ENCODE measurements at places on chromosomes 6 and 20. TPM values are rescaled to one million over a fixed set of nuclear protein-coding genes. Genes with fewer than 3 reads are reported as not detected.

DNA sequence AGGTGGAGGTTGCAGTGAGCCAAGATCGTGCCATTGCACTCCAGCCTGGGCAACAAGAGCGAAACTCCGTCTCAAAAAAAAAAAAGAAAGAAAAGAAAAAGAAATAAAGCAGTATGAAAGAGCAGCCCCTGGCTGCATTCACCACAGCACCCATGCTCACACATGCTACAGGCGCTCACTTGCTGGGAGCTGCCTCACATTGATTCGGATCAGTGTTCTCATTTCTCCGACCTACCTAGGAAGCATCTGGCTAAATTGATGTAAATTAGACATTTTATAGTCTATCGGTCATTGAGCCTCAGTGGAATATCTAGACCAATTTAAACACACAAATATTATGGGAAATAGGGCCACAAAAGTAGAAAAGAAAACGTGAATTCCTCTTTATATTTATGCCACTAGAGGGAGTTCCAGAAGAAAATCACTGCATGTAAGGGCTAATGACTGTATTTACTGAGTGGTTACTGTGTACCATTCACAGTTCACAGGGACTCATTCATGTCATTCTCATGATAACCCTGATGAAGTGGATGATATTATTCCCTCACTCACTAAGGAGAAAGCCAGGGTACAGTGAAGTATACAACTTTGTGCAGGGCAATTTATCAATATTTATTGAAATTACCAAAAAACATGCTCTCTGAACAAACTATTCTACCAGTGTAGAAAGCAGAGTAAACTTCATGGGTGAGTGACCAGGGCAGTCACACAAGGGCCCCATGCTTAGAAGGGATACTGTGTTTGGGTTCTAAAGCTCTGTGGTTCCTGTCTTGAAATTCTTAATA lies 5.3 kb upstream of the MOG start:
- DNase-seq, result no peak

DNA sequence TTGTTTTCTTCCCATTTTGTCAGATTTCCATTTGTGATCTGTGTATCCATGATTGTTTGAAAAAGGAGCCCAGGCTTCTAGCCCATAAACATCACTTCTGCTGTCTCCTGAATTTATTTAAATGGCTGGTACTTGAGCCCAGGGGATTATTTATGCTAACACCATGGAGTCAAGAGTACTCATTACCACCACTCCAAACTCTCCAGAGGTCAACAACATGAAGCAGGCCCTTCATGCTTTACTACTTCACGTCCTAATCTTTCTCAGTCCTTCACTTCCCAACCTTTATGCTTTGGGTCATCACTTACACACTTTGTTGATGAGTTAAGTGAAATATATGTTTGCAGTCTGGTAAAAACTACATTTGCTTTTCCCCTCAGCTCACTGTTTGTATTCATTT lies 247.8 kb downstream of the BMP2 start:
- DNase-seq, result no peak

- peak; percentile 33 for DNase-seq
Observed at GRCh38 chr6:56724455-56724854, 81.8 kb upstream of the DST start.

- no peak for DNase-seq
Observed at GRCh38 chr20:23925789-23926525, 46.4 kb upstream of the CST5 start.

- peak; percentile 55 for DNase-seq
Observed at GRCh38 chr6:50030777-50031562, 9.2 kb upstream of the DEFB110 start.

DNA sequence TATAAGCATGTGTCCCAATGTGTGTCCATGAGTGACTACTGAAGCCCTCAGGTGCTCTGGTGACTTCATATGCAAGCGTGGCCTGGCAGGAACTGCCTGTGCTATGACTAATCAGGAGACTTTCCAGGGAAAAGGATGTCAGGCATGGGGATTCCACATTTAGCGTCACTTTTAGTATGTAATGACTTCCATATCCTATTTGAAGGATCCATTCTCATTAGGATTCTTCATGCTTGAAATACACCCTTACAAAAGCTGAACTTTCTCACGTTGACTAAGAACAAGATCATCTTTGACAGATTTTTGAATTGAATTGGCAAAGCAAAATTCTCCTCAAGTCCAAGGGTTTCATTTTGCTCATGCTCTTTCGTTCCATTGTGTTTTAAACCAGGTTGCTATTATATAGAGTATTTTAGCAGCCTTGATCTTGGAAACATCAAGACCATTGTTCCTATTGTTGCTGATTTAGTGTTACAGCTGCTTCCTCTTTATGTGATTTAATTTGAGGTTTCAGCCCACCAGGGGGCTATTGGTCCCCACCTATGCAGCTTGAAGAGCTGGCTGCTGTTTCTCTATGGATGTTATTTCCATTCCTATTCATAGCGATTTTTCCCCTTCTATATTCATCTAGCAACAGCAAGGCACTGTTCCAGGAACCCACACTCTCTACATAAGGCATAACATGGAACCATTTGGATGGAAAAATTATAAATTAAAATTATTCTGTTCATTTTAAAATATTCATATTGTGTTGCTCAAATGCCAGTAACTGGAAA lies 418.6 kb downstream of the CDKAL1 start:
- peak; percentile 81 for DNase-seq

DNA sequence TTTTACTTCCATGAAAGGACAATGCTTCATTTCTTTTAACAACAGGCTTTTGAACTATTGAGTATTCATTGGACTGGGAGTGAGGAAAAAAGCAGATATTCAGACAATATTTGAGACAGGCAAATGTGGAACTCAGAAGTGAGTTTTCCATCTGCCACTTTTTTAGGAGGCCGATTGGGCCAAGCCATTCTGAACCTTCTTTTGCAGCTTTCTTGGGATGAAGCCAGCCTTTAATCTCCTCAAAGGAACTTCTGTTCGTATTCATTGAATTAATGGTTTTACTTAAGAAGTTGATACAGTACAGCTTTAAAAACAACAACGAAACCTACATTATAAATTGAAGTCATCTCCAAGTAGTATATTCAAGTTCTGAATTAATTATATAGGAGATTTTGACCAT lies 187.1 kb upstream of the RNF217 start:
- no peak for DNase-seq

DNA sequence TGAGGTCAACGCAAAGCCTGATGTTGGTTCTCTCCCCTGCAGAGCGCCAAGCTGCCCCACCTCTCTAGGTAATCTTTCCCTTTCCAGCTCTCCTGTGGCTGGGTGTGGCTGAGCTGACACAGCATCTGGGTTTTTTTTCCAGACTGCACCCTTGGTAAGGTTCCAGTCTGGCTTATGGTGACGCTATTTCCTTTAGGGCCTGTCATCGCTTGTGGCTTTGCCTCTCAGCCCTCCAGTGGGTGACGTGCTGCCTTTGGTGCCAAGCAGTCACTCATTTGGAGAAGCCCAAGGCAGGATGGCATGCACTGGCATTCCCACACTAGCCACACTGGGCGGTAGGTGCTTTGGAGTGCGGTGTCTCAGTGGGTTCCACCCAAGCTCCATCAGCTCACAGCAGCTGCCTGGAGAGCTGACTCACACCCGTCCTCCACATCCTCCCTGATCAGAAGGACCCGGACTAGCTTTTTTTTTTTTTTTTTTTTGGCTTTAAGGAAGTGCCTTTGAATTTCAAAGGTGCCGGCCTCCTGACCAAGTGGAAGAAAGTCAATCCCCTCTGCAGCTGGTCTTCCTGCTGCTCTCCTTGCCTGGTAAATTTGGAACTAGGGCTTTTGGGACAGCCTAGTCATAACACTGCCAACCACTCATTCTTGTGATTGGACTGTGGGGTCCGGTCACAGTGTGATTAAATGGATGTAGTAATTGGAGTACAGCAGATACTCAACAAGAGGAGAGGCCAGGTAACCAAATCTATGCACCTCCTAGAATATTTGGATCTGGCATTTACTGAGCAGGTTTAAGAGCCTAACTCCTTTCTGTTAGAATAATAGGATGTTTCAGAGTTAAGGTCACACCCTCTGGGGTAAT lies 153.6 kb downstream of the CD83 start:
- peak; percentile 100 for DNase-seq

DNA sequence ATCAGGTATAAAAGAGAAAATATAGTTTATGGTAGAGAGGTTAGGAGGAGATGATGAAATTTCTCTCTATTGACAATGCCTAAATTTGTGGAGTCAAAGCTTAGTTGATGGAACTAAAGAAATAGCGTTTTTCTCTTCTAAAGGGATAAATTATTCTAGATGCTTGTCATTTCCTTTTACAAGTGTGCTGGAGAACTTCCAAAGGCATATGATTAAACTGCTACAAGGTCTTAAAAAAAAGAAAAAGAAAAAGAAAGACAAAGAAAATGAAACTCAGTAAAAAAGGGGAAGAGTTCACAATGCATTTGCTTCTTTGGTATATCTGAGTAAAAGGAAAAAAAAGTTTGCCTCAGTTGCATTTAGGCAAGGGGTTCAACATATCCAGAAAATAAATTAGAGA lies 499.8 kb upstream of the PTCHD4 start:
- peak; percentile 34 for DNase-seq

GRCh38 chr20:51172558-51173428 lies 149.9 kb upstream of the KCNG1 start:
- peak; percentile 15 for DNase-seq

DNA sequence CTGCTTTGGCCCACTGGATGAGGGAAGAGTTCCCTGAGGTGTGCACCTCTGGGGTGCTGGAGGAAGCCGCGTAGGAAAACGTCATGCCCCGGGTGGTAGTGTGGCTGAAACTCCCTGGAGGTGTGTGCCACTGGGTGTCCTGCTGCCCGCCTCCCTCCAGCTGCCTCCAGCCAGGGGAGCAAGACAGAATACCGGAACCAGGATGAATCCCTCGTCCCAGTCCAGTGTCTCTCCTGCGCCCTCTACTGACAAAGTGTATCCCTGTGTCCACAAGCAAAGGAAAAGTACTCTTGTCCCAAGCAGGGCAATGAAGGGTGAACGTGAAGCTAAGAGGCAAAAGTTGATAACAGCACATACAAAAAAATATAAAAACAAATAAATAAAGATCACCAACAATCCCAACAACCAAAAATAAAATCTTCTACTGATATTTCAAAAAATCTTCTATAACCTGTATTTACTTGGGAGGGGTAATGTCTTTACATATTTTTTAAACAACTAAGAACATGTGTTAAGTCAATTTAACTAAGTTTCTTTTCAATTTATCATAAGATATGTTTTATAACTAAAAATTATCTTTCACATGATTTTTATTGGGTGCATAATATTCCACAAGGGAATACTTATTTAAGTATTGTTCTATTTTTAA lies 437.6 kb downstream of the MAFB start:
- peak; percentile 52 for DNase-seq

DNA sequence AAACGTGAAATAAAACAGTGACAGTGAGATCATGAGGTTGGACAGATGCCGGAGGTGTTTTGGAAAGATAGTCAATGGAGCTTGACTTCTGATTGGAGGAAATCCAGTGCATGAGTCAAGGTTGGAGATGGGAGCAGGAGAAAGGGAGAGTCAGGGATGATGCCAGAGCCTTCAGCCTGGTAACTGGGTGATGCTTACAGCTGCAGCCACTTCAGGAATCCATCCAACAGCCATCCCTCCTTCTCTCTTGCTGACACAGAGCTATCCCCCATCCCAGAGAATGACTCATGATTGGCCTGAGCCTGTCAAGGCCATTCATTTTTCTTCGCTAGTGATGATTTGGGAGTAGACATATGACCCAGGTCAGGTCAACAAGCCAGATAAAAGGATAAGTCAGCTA lies 112.8 kb downstream of the SAMD5 start:
- DNase-seq, result peak; percentile 77

GRCh38 chr6:12178521-12178920 lies 111.6 kb upstream of the EDN1 start:
- DNase-seq, result no peak

GRCh38 chr6:100671740-100672139 lies 207.0 kb upstream of the SIM1 start:
- no peak for DNase-seq

GRCh38 chr20:9165261-9165660 lies 96.4 kb downstream of the PLCB4 start:
- DNase-seq, result no peak

- peak; percentile 65 for DNase-seq
Observed at GRCh38 chr6:106608080-106608668, 21.1 kb downstream of the RTN4IP1 start.

GRCh38 chr6:20565342-20565741 lies 31.1 kb downstream of the CDKAL1 start:
- no peak for DNase-seq

- DNase-seq, result no peak
Observed at GRCh38 chr6:30847971-30848436, 36.3 kb upstream of the DDR1 start.

DNA sequence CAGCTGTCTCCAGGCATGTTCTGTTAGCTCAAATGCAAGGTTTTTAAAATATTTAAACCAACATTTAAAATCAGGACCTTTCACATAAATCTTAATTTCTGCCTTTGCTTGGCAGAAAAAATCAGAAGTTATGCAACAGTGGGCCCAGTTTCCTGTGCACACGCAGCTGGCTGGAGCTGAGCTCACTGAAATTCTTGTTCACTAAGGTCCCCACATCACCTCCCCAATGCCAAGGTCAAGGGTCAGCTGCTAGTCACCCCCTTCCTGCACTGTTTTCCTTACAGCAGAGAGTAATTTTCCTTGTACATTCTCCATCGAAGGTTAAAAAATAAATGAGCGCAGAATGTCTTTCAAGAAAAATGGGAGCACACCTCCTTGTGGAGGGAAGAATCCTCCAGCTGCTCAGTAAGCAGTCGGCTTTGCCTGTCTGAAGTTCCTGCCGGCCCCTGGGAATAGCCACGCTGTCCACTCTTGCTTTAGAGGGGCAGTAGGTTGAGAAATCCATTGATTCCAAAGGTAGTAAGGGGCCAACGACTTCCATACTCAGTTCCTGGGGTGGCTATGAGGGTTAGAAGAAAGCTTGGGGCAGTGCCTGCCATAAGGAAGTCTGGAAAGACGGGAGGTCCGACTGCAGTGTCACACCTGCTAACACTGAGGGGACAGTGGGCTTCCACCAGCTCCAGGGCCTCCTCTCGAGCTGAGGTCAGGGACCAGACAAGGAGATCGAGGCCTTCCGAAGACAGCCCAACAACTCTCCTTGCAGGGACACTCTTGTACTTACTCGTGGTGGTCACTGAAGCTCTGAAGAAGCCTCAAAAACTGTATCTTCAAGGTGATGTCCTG lies 56.8 kb downstream of the MYH7B start:
- no peak for DNase-seq

GRCh38 chr6:41182069-41183034 lies 18.6 kb downstream of the TREML2 start:
- peak; percentile 57 for DNase-seq

DNA sequence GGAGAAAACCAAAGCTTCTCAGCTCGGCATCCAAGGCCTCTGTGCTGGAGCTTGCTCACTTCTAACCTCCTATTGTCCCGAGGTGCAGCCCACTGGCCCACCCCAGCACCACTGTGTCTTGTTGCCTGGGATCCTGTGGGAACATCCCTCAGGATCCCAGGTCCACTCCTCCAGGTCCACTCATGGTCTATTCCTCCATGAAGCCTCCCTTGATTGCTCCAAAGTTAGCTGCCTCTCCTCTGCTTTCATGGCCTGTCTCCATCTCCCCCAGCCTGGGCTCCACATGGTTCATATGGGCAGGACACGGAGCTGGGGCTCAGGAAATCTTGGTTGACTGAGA lies 13.9 kb downstream of the SLA2 start:
- DNase-seq, result no peak

PARD6B gene
- total RNA-seq, result 2.1 TPM

BNIP5 gene
- total RNA-seq, result not detected

CAGE1 gene
- 0.03 TPM for total RNA-seq

UBE2C gene
- total RNA-seq, result 392 TPM

NOTCH4 gene
- total RNA-seq, result 1.1 TPM

LINC00237 gene
- not detected for total RNA-seq

DNAH8 gene
- not detected for total RNA-seq

RFX6 gene
- total RNA-seq, result not detected

ULBP3 gene
- total RNA-seq, result 18.3 TPM

ASIP gene
- not detected for total RNA-seq
